ENCODE measurements at places on chromosomes 2 and 18.

GRCh38 chr2:53886406-53887280 is 26.9 kb upstream of the GPR75 start:
- DNase-seq: no peak

DNA sequence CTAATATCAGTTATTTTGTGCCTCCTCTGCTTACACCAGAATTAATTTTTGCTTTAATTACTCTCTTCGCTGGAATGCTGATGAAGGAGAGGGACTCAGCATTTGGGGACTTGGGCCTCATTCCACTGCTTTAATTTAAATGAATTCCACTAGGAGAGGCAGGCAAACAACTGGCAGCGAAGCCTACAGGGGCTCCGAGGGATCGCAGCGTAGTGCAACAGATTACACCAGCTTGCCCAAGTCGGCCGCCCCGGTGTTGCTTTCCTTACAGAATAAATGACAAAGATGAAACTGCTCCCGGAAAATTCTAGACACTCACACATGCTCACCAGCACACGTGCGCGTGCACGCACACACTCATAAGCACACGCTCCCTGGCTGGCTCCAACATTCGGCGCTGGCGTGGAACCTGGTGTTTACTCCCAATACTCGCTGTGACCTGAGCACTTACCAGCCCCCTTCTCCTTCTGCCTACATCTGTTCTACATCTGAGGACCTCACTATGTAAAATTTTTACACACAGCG is 175.4 kb downstream of the ZNF521 start:
- no peak for DNase-seq

GRCh38 chr18:9022397-9023155 is 79.9 kb upstream of the NDUFV2 start:
- no peak for DNase-seq

DNA sequence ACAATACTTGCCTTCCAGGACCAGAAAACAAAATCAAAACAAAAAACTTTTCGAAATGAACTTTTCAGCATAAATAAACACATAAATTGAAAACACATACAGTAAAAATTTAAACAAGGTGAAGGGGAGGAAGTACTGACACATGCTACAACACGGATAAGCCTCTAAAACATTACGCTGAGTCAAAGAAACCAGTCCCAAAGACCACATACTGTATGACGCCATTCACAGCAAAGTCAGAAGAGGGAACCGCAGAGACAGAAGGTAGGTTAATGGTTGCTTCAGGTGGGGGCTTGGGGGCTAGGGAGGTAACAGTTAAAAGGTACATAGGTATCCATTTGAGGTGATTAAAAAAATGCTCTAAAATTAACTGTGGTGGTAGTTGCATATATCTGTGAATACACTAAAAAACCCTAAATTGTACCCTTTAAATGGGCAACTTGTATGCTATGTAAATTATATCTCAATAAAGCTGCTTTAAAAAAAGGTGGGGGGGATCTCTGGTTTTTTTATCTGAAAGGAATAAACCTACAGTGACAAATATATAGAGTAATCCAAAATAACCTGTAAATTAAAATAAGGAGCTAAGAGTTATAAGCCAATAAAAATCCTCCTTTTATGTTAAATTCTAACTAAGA is 7.1 kb downstream of the COX7A2L start:
- no peak for DNase-seq

DNA sequence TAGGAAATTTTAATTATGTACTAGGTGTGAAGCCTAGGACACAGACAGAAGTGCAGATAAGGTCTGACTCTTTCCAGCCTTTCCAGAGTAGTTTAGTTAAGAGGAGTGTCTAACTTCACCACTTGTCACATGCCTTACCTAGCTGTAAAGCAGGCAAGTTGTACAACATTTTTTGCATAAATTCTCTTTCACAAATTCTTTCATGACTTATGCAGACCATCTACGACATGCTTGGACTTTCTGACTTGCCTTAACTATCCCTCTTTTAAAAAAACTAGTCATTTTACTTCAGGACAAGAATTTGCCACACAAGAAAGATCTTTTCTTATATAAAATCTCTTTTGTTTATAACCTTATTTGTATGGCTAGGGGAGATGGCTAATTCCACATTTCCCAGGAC is 1273.6 kb upstream of the SLC39A10 start:
- DNase-seq: no peak

DNA sequence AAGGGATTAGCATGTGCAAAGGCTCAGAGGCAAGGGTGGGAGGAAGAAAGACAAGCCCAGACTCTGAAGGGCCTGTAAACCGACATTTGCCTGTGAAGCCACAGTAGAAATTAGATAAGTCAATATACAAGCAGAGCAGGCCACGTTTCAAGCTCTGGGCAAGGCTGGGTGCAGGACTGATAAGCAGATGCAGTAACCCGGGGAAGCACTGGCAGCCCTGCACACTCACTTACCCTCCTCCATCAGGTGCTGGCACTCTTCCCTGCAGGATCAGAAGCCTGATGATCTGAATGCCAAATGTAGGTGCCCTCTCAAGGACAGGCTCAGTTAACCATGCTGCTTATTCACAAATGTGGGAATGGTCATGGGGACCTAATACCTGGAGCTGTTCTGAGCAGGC is 46.3 kb upstream of the RAB12 start:
- no peak for DNase-seq

- no peak for DNase-seq
Observed at GRCh38 chr2:23782126-23782525, 144.8 kb downstream of the ATAD2B start.

- DNase-seq: no peak
Observed at GRCh38 chr2:122519821-122520611, 764.6 kb downstream of the TSN start.

DNA sequence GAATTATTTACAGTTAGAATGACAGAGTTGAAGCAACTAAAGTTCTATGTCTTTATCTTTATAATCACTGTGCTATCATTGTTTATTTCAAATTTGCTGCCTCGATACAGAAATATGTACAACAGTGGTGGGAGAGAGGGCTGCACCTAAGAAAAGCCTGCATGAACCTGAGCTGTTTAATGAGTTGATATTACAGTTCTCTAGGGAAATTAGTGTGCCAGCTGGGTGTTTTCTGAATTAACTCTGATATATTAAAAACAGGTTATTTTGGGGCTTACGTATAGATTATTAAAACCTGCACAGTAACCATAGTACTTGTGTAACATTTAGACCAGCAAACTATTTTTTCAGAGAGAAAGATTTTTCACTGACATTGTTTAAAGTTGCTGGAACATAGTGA is 750.5 kb upstream of the DDX18 start:
- DNase-seq: no peak

- no peak for DNase-seq
Observed at GRCh38 chr18:56565551-56566345, 72.6 kb downstream of the TXNL1 start.

DNA sequence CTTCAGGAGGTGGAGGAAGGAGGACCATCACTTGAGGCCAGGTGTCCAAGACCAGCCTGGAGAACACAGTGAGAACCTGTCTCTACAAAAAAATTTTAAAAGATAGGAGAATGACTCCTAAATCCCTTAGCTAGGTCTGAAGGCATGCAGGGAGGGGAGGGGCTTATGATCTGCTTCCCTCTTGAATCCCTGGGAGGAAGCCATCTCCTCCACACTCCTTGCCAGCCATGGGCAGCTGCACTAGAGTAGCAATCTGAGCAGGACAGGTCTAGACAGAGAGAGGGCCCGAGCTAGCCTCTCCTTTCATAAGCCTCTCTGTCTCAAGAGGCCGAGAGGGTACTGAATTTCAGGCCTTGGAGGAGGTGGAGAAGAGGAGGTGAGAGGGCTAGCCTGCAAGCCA is 42.5 kb downstream of the DAPL1 start:
- no peak for DNase-seq

DNA sequence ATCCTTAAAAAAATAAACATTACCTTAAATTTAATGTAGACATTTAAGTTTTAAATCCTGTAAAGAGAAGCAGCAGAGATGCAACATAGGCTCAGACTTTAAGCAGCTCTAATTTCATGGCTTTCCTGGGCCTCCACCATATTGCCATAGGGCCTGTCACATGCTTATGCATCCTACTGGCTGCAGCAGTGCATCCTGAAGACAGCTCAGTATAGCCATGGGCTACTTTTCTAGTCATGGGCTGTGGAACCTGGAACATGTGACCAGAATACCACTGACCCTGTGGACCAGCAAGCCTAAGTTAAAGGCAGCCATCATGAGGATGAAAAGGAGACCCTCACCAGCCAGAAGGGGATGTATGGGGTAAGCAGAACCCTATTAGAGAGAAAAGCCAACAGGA is 10.7 kb downstream of the RMP24 start:
- DNase-seq: no peak

DNA sequence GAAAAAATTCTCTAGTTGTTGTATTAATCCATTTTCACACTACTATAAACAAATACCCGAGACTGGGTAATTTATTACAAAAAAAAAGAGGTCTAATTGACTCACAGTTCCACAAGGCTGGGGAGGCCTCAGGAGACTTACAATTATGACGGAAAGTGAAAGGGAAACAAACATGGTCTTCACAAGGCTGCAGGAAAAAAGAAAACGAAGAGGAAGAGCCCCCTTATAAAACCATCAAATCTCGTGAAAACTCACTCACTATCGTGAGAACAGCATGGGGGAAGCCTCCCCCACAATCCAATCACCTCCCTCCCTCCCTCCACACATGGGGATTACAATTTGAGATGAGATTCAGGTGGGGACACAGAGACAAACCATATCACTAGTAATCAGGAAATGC is 61.7 kb upstream of the SPTBN1 start:
- no peak for DNase-seq

GRCh38 chr2:102027036-102027980 is 35.5 kb downstream of the IL1R2 start:
- no peak for DNase-seq

- no peak for DNase-seq
Observed at GRCh38 chr2:234375176-234375880, 121.6 kb downstream of the ARL4C start.

DNA sequence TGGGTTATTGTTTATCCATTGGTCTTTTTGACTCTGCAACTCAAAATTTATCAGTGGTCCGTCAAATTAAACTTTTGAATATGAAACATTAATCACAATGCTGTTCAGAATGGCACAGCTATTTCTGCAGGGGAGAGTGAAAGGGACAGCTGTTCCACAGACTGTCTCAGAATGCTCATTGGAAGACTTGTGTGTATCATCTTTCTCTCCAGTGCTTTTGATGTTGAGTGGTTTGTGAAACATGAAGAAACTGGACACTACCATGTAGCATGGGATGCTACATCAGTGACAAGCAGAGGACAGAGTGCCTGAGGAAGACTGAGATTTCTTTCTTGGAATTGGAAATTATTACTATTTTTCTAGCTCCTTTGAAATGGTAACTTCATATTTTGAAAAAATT is 115.7 kb downstream of the PLCL1 start:
- DNase-seq: no peak

DNA sequence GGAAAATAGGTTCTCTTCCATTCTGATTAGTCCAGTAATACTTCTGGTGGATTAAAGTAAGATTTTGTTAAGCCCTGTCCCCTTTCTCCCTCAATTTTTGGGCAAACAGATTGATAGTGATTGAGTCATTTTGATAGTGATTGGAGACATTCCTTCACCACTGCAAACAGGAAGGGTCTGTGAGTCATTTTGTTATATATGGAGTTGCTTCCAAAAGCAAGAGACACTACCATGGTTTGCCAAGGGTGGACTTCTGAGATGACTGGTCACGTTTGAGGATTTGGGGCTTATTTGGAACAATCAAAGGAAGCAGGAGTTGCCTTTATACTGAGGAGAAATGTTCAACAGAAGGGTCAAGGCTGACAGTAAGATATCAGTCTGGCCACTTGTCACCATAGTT is 249.9 kb downstream of the PARD3B start:
- no peak for DNase-seq

- DNase-seq: no peak
Observed at GRCh38 chr2:199984755-199985154, 29.4 kb downstream of the MAIP1 start.

- no peak for DNase-seq
Observed at GRCh38 chr18:37265382-37265781, 300.2 kb downstream of the CELF4 start.

- no peak for DNase-seq
Observed at GRCh38 chr2:5937851-5938565, 245.8 kb downstream of the SOX11 start.

DNA sequence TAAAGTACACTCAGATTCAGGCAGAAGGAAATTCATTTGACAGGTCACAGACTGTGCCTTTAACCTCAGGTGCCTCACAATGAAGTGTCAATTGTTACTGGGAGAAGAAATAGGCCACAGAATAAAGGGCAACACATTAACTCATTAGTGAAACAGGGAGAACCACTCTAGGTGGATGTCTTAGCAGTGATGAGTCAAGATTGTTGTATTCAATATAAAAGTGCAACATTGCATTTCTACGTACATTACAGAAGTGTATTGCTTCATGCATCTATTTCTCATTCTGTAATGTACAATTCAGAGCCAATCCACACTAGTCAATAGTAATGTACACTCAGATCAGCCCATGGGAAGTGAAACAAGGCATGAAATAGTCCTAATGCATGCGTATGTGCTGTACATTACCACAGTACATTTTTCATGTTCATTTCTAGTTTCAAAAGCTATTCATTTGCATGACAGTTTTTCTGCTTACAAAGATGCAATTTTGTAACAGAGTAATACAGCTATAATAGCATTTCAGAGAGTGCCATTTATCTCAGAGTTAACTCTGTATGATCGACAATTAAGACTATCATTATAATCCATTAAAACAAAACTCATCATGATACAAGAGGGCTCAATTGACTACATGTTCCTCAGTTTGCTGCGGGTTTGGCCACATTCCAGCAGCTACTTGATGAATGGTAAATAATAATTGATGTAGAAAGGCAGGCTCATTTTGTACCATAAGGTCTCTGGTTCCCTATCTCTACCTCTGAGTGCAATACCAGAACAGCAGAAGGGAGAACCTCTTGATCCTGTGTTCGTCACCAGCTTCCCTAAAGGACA is 12.2 kb upstream of the ARL5A start:
- no peak for DNase-seq

DNA sequence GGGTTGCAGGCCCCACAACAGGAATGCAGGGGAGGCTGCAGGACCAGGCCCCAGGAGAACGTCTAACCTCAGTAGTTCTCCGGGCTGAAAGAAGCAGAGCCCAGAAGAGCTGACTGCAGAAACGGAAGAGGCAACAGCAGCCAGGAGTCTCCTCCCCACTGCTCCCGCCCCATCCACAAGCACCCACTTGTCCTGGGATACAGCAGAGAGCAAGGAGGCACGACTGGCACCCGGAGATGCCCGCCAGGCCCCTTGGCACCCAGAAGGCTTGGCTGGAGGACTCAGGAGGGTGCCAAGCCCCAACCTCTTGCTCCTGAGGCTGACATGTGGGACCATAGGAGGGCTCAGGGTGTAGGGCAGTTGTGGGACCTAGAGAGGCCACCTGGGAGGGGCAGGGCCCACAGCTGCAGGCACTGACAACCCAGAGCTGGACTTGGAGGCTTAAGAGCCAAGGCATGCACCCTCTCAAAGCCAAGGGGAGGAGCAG is 29.0 kb upstream of the TNS1 start:
- no peak for DNase-seq

- DNase-seq: no peak
Observed at GRCh38 chr18:37383036-37383785, 182.4 kb downstream of the CELF4 start.
